ENCODE measurements at places on chromosomes 2 and 18.

DNA sequence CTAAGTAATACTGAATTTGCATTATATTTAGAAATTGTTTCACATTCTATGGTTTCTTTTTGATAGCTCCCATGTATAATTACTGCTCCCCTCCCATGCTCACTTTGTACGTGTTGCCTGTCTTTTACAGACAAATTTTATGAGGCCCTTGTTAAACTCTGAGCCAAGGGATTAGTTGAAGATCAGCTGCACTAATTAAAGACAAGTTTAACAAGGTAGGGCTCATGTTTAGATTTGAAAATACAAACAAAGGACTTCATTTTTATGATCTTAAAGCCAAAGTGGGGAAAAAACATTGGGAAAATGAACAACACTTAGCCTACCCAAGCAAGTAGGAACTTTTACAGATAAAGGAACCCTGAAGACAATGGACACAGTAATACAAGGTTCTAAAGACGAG lies 46.2 kb downstream of the ARHGAP28 start:
- DNase-seq: no peak

GRCh38 chr2:104788742-104789455 lies 65.0 kb upstream of the POU3F3 start:
- no peak for DNase-seq

- DNase-seq: no peak
Measured at GRCh38 chr2:182717416-182717815, 1.4 kb downstream of the DNAJC10 start.

GRCh38 chr18:56505971-56506370 lies 132.4 kb downstream of the TXNL1 start:
- DNase-seq: no peak

GRCh38 chr2:135174810-135175093 lies 122.7 kb downstream of the RAB3GAP1 start:
- DNase-seq: no peak

Data from GM18507 (cell line).